ENCODE measurements at places on chromosomes 16 and 17.

DNA sequence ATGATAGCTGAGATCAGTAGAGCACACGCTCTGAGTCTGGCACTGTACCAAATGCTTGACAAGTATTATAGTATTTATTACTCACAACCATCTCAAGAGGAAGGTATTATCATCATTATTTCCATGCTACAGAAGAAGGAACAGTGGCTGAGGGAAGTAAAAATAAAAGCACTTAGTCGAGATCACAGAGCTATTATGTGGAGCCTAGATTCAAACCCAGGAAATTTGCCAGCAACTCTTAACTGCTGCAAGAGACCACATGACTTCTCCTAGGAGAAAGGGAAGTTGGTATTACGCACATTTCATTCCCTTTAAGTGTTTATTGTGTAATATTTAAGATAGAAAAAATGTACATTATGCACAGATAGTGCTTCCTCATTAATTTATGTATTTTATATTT lies 1.0 kb upstream of the RHOT1 start:
- peak; percentile 86 for DNase-seq

DNA sequence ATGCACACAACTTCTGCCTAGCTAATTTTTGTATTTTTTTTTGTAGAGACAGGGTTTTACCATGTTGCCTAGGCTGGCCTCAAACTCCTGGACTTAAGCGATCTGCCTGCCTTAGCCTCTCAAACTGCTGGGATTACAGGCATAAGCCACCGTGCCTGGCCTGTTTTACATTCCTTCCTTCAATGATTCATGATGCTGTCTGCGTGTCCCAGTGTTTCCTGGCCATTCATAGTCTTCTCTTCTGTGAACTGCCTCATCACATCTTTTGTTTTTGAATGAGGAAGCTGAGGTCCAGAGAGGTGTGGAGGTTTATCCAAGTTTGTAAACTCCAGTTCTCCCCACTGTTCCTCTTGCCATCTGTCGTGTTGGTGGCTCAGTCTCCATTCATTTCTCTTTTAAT lies 64.5 kb upstream of the MED9 start:
- DNase-seq: peak; percentile 80

DNA sequence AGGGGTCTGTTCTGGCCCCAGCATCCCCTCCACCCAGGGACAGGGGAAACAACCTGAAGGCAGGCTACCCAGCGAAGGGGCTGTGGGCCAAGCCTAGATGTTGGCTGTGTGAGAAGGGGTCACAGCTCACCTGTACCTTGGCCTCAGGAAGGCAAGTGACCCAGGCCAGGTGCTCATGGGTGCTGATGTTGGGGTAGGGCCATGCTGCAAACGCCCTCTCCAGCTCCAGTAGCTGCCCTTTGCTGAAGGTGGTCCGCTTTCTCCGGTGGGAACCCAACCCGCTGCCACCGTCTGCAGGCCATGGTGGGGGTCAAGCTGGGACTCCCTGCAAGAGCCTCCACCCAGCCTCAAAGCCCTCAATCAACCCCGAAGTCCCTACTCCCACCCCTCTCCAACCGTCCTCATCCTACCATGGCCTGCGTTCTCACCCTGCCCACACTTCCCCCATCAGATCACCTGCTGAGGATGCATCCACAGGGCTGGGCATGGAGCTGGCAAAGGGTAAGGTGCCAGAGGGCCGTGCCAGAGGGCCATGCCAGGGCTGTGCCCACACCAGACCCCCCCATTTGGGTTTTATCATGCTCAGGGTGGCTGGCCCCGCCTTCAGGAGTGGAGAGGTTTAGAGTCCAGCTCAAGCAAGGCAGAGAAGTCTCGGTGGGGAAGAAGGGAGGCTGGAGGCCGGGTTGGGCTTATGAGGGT lies at the start of gene SEBOX:
TSS of gene SEBOX (minus strand) at position 535 of the 699 bp plus-strand sequence. CDS start at position 487, 48 bp downstream.
- DNase-seq: no peak

DNA sequence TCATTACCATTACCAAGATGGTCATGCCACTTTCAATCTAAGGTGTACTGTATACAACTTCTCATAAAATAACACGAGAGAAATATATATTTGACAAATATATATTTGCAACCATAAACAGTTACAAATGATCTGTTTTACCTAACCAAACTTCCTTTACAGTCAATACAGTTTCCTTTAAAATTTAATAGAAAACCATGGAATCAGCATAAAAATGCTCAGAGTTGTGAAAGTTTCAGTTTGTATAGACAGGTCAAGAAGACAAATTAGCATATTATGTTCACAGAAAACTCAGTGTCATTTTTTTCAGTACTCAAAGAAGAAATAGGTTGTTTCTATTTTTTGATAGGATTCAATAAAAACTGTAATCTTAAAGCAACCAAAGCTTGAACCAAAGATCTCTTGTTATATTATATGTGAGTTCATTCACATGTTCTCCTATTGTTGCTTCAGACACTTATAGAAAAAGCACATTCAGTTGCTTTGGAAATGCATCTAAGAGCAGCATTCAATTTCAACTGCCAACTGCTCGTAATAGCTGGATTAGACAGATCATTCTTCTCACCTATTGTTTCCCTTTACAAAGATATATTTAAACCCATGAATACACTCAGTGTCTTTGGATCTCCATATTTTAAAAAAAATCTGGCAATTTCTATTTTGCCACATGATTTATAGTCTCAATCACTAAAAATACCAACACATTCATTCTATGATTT lies 15.1 kb downstream of the SSH2 start:
- no peak for DNase-seq

GRCh38 chr17:39744836-39745215 lies 7.1 kb downstream of the GRB7 start:
- no peak for DNase-seq

DNA sequence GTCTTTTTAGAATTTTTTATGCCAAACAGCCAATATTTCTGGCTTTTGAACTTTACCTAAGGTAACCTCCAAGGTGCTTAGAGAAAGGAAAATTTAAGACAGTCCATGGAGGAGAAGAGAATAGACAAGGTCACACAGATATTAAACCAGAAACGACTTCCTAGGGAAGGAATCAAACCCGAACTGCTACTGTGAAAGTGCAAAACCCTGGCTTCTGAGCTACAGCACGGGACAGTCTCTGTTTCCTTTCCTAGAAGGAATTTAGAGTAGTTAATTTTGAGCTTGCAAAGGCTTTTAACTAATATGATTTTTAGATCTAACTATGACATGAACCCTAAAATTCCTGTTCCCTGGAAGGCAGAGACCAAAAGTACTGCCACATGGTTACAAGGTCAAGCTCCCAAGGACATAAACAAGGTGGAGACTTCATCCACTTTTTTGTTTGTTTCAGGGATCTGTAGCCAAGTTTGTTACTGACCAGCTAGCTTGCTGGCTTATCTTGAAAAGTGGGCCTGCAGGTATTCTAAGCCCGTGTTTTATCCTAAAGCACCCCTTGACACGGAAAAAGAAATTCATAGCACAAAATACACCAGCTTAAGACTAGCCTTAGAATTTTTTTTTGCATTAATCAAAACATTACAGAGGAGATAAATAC lies 188.2 kb downstream of the SPECC1 start:
- no peak for DNase-seq

- peak; percentile 29 for DNase-seq
Measured at GRCh38 chr17:15236281-15237105, 28.6 kb downstream of the PMP22 start.

DNA sequence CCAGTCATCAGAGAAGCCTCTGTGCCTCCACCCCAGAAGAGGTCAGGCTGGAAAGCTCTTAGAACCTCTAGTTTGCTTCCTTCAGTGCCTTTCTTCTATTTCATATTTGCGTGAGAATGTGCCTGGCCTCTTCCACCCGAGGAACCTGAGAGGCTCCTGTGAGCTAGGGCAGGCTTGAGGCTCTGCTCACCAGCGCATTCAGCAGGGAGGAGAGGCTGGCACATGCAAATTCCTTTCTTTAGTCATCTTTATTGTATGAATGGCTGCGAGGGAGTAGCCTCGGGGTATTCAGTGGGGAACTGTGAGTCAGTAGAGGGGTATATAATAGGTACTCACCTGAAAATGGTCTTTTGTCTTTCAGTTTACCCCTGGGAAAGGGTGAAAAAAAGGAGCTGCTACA lies 268.3 kb downstream of the ABCC12 start:
- DNase-seq: peak; percentile 34

GRCh38 chr16:16863672-16864071 lies 484.7 kb downstream of the NPIPA7 start:
- DNase-seq: no peak

- DNase-seq: peak; percentile 52
Measured at GRCh38 chr17:42817866-42818265, 6.2 kb downstream of the BECN1 start.

DNA sequence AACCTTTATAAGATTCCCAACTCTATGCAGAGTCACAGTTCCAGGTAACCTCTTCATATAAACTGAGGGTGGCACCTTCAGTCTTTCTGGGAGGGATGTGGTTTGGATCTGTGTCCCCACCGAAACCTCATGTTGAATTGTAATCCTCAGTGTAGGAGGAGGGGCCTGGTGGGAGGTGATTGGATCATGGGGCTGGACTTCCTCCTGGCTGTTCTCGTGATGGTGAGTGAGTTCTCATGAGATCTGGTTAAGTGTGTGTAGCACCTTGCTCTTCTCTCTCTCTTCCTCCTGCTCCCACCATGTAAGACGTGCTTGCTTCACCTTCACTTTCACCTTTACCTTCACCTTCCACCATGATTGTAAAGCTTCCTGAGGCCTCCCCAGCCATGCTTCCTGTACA lies 30.5 kb downstream of the HS3ST2 start:
- no peak for DNase-seq

DNA sequence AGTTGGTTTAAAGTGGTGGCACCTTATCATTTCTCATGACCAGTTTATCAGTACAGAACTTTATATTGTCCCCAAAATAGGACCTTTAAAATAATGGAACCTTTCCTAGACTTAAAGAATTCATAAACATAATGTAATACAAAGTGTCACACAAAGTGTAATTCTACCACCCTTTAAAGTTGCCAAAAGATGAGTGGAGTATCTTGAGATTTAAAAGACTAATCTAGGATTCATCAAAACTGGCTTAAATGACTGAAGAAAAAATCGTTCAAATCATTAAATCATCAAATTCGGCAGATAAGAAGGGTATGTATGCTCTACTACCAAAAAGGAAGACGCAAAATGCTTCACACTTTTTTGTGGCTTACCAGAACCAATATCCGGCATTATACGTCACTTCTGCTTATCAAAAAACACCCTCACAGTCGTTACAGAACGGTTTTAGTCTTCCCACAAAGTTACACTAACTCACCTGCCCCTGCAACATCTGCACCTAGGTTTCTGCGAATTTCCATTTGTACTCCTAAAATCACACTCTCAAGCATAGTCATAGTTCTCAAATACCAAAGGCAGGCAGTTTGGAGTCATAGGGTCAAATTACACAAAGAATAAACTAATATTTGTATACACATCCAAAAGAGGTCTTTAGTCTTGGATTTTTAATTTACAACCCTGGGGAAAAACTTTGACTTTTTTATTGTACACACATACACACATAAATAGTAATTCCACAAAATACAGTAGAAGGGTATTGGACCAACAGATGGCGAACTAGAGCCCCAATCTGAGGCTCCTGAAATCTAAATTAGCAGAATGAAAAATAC lies 1.4 kb upstream of the KANSL1 start:
- DNase-seq: peak; percentile 79

DNA sequence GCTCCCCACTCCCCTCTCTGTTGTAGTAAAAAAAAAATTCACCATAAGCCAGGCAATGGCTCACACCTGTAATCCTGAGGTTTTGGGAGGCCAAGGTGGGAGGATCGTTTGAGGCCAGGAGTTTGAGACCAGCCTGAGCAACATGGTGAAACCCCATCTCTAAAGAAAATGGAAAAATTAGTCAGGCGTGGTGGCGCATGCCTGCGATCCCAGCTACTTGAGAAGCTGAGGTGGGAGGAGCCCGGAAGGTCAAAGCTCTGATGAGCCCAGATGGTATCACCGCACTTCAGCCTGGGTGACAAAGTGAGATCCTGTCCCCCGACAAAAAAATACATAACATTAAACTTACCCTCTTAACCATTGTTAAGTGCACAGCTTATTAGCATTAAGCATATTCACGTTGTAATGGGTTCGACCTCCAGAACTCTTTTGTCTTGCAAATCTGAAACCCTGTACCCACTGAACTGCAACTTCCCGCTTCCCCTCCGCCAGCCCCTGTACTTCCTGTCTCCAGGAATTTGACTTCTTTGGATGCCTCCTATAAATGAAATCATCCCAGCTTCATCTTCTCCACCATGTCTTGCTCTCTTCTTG lies 66.8 kb downstream of the CRISPLD2 start:
- no peak for DNase-seq

- no peak for DNase-seq
Measured at GRCh38 chr17:36869856-36870719, 67.2 kb upstream of the LHX1 start.

DNA sequence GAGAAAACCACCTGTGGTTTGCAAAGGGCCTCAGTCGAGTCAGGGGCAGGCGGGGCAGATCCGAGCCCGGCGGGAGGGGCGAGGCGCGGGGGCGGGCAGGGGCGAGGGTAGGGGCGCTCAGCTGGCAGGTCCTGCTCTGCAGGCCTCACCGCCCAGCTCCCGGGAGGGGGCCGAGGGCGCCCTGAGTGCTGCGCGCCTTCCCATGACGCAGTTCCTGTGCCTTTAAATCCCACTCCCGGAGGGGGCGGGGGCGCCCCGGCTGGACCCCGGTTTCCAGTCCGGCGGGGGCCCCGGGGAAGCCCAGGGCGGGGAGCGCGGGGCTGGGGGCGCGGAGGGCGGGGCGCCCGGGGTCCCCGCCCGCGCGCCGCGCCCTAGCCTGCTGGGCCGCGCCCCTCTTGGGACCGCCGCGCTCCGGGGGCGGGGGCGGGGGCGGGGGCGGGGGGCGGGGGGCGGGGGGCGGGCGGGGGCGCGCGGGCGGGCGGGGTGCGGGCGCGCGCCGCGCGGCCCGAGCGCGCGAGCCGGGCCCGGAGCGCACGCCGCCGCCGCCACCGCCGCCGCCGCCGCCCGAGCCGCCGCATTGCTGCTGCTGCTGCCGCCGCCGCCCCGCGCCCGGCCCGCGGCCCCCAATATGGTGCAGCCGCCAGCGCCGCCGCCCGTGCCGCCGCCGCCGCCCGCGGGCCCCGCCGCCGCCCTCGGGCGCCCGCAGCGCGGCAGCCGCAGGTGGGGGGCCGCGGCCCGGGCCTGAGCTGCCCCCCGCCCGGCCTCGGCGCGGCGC lies at the start of gene JPH3:
TSS of gene JPH3 (plus strand) at position 508 of the 775 bp plus-strand sequence. CDS start 639 bp downstream, outside the sequence.
- no peak for DNase-seq

DNA sequence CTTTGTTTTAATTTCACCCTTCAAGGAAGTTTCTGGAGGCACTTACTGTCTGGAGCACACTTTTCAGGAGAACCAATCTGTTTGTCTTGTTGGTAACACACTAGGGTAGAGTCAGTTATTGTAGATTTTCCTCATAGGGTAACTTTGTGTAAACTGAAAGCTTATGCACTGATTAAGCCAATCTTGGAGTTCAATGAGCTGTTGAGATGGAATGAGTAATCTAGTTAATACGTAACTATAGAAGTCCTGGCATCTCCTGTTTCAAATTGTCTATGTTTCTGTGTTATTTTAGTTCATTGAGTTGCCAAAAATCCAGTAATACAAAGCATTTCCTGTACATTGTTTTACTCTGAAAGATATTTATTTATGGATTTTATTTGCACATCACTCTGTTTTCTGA lies 111.6 kb upstream of the HAS3 start:
- peak; percentile 89 for DNase-seq

GRCh38 chr17:1228781-1229348 lies 41.4 kb upstream of the BHLHA9 start:
- no peak for DNase-seq
